ENCODE measurements at places on chromosomes 16 and 17.

GRCh38 chr17:74252211-74252610, 21.8 kb upstream of the DNAI2 start:
- no peak for DNase-seq

GRCh38 chr17:19288453-19288852, 51.3 kb downstream of the EPN2 start:
- no peak for DNase-seq

DNA sequence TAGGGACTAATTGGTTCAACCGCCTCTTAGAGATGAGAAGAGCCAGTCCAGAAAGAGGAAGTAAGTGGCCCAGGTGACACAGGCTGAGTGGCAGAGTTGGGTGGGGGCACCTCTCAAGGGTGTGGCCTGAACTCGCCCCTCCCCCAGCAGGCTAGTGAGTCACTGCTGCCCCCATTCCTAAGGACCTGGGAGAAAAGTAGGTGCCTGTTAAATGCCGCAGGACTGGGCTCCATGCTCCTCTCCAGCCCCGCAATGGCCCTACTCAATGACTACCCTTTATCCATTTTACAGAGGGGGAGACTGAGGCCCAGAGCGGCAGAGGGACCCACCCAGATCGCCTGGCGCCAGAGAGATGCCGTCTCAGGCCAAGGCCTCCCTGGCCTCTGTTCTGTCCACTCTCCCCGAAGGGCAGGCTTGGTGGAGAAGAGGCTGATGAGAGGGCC, 8.1 kb downstream of the TMEM235 start:
- DNase-seq: no peak

GRCh38 chr16:89890200-89890599, 16.8 kb downstream of the TCF25 start:
- DNase-seq: no peak

DNA sequence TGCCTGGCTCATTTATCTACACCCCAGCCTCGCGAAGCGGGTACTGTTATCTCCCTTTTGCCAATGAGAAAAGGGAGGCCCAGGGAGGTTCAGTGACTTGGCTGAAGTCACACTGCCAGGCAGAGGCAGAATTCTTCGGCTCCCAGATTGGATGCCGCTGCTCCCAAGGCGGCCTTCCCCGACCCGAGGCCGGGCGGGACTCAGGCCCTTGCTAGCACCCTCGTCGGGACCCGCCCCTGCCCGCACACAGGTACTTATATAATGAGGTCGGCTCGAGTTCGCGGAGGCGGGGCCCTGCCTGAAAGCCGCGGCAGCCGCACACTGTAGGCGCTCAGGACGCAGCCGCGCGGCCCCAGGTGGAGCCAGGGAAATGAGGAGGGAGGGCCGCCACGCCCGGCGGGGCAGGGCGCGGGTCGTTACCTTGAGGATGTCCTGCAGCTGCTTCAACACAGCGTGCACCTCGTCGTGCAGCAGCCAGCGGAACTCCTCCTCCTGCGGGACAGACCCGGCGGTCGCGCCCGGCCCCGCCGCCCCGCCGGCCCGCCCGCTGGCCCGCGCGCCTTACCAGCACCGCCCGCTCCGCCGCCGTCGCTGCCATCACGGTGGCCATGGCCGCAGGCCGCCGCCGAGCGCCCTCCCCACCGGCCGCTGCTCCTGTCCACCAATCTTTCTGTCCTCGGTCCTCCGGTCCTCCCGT, at the start of gene ROGDI:
TSS of gene ROGDI (minus strand) at position 672 of the 697 bp plus-strand sequence. CDS start at position 610, 62 bp downstream.
- peak; percentile 54 for DNase-seq

GRCh38 chr16:55638256-55638655, 17.5 kb upstream of the SLC6A2 start:
- no peak for DNase-seq

DNA sequence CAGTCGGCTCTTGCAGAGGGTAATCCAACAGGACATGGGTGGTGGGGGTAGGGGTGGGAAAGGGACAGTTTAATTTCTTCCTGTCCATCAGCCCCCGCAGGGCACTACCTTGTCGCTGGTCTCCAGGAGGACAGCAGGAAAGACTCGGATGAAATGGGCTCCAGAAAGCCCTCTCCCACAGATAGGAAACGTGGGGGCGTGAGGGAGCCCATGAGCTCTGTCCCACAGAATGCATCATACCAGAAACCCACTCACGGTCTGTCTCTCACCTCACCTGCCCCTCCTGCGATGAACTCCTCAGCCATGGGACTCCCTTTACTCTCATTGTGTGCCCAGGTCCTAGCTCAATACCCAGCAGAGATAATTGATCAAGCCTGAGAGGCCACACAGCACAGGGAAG, 240.1 kb downstream of the GSG1L start:
- no peak for DNase-seq

GRCh38 chr17:18318117-18318516, 3.0 kb downstream of the SMCR8 start:
- no peak for DNase-seq

DNA sequence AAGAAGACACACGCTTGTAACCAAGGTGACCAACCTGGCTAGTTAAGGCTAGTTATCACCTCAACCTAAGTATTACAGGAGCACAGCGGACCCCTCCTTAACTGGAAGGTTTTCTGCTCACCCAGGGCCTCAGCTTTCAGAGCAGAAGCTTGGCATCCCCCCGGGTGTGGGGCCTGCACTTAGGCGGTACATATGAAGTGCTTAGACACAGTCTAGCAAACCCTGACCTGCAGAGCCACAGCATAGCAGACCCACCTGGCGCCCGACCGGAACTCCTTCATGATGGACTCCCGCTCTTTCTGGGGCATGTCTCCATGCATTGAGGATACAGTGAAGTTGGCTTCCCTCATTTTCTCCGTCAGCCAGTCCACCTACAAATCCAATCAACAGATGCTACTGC, 9.8 kb downstream of the EIF4A3 start:
- no peak for DNase-seq

GRCh38 chr16:17002565-17002964, 468.2 kb downstream of the XYLT1 start:
- no peak for DNase-seq

DNA sequence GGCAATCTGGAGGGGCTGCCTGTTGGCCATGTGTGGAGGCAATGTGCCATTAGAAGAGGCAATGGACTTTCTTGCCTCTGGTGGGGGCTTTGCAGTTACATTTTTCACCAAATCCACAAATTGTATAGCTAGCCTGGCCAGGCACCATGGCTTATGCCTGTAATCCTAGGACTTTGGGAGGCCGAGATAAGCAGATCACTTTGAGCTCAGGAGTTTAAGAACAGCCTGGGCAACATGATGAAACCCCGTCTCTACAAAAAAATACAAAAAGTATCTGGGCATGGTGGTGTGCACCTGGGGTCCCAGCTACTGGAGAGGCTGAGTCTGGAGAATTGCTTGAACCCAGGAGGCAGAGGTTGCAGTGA, 2.7 kb upstream of the RNF112 start:
- no peak for DNase-seq

DNA sequence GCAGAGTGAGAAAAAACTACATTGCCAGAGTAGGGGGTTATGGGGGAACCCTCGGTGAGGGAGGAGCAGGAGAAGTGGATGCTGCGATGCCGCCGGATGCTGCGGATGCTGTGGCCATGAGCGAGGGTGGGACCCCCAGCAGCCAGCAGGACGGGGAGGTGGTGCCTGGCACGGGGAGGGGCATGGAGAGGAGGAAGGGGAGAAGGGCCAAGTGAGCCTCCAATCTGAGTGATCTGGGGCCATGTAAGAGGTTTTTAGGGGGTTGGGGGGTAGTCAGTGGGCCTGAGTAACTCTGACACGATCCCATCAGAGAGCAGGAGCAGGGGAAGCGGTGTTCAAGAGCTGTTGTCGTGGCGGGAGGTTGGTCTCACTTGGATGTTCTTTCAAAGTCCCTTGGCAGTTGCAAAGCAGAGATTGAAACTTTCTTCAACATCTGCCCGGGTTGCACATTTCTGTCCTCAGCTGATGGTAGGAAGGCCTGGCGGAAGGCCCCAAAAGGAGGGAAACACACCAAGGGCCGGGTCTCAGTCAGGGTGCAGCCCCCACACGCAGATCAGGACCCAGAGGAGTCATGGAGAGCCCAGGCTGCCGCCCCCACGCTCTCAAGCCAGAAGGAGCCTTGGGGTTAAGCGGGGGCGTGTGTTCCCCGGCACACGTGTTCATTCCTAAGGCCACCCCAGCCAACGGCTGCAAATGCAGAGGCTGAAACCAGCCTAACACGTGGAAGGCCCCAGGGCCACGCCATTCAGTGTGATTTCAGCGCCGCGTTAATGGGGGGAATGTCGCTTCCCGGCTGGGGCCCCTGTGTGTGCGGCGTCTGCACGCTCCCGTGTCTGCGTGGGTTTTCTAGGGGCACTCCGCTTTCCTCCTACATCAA, 81.7 kb downstream of the ZDHHC7 start:
- no peak for DNase-seq

- DNase-seq: no peak
These were observed 10.8 kb downstream of the NMRAL1 start for GRCh38 chr16:4463522-4464163.

DNA sequence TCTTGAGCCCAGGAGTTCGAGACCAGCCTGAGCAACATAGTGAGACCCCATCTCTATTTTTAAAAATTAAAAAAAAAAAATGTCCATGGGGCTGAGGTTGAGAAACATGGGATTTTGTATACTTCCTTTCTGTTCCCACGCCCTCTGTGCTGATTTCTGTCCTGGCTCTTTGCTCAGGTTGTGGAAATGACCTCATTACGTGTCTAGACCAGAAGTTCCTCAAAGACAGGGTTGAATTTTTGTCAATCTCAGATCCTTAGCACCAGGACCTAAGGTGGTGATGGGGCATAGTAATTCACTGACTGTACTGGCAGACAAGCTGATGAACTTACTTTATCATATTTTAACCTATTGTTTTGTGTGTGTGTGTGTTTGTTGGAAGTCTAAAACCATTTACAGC, 11.2 kb upstream of the HNF1B start:
- DNase-seq: no peak

- no peak for DNase-seq
These were observed 48.6 kb upstream of the PVALEF start for GRCh38 chr17:81116704-81117103.

DNA sequence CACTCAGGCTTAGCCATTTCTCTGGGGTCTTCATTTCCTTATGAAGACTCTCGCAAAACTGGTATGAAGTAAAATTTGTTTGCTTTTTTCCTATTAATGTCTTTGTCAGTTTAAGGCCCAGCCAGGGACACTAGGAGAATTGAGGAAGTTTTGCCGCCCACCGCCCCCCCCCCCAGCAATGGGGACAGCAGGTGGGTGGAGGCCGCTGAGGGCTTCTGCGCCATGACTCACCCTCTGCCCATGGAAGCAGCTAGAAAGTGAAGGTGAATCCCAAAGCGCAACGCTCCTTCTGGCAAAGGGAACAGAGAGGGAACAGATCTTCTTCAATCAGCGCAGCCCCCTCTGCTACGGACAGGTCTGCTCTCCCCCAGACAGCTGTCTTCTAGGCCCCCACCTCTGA, 49.7 kb downstream of the MARF1 start:
- no peak for DNase-seq

All from anterior cingulate cortex (tissue), 58 donors.